ENCODE measurements at places on chromosomes 2 and 18.

- no peak for DNase-seq
These were observed 43.6 kb downstream of the SANBR start for GRCh38 chr2:61109291-61109690.

DNA sequence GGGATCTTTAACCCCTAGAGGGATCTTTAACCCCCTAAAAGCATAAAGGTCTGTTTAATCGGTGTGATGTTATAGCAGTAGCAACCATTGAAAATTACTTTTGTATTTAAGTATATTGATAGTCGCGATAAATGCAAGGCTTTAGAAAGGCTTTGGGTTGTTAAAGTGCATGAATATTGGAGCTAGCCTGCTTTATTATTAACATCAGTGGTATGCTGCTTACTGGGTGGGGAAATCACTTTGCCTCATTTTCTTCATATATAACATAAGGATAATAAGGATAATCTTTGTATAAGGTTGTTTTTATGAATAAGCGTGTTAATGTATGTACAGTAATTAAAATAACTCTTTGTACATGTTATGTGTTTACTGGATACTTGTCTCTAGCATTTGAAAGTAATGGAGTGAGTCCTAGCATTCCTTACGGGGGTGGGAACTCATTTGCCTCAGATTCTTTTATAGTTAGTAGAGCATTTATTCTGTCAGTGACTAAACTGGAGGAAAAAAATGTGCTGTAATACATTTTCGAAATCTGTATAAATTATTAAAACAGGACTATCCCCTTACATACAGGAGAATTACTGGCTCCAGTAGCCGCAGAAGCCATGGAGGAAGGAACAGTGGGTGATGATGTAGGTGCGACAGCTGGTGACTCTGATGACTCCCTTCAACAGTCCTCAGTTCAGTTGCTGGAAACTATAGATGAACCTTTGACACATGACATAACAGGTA is 122.2 kb downstream of the BIRC6 start:
- no peak for DNase-seq

DNA sequence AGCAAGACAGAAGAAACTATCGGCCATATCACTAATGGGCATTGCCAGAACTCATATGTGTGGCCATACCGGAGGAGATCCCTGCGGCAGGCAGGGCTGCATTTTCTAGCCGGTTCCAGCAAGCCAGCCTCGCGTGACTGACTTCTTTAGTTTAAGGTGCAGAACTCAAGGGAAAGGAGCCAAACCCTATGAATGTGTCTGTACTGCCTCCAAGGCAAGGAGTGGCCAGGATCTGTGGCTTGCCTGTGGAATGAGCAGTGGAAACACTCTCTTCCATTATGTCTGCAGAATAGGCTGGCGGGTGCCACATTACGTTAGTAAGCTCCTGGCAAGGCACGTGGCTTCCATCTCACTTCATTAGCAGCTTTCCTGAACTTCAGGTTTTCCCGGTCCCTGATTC is 137.6 kb downstream of the ATL2 start:
- no peak for DNase-seq

DNA sequence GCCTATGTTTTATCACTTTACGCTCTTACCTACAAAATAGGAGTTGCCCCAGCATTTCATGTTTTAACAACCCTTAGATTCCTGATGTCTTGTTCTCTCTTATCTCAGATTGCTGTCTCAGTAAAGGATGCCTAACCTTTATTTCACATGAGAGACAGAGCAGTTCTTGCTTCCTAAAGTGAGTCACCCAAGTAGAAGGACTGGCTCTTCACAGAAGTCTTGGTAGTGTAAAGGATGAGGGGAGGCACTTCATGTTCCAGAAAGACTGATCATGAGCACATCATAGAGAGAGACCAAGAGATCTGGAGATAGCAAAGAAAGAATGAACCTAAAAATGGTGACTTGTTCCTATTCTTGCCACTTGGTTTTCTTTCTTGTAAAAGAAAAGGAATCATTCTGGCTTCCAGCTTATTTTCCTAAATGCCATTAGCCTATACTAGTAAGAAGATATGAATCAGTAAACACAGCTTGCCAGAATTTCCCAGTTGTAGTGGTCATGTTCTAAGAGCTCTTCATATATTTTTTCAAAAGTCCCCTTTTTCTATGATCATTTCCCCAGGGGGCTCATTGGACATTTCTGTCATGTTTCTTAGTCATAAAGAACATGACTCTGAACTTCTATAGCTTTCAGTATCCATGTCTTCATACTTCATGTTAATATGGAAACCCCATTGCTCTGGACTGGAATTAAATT is 54.9 kb downstream of the MAPRE2 start:
- DNase-seq: no peak

GRCh38 chr2:234165421-234165820 is 114.9 kb downstream of the SPP2 start:
- DNase-seq: no peak

GRCh38 chr2:228866781-228867180 is 404.3 kb downstream of the PID1 start:
- DNase-seq: no peak

DNA sequence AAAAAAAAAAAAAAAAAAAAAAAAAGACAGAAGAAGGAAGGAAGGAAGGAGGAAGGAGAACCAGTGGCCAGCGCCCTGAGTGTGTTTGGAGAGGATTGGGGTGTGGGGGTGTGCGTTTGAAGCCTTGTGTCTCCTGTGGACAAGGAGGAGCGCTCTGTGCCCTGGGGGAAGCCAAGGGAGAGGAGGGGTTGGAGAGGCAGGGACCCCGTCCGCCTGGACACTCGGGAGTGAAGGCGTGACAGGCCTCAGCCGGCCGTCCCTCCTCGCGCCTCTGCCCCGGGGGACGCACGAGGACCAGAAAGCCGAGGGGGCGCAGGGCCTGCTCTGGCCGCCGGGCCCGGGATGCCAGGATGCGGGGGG is 44.9 kb downstream of the SERTAD2 start:
- DNase-seq: no peak

DNA sequence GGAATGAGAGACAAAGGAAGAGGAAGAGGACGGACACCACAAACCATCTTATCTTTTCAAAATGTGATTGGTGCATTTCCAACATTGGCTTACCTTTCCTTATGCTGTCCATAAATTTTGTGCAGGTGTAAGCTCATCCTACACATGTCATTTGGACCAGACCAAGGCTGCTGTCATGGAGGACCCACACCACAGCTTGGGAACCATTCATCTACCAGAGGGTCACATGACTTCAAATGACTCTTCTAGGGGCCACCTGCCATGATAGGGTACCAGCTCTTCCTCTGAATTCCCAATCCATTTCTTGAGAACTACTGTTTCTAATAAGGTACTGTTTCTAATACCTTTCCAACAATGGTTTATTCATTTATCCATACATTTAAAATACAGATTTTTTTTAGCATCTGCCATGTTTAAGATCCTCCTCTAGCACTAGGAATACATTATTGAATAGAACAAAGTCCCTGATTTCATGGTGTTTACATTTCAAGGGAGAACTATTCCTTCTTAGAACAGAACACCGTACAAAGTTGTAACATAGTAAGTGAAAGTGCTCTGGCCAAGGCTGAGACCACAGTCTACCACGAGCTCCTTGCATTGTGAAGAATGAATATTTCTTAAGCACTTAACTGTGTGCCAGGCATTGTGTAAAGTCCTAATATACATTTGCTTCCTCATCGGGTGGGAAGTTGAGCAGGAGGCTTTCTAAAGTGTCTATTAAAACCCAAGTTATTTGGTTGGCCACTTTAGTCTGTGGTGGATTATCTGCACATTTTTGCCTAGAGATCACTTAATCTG is 246.1 kb upstream of the FN1 start:
- DNase-seq: no peak

- DNase-seq: no peak
These were observed 49.8 kb upstream of the TNP1 start for GRCh38 chr2:216909541-216910210.

DNA sequence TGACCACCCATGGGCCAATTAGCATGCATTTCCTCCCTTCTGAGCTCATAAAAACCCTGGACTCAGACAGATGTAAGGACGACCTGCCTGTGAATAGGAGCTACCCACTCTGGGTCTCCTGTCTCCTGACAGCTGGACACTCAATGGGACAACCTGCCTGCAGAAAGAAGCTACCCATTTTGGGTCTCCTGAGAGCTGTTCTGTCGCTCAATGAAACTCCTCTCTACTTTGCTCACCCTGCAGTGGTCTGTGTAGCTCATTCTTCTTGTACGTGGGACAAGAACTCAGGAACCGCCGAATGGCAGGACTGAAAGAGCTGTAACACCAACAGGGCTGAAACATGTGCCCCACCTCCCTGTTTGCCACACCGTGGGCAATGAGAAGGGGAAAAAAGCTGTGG is 60.3 kb upstream of the DYNC1I2 start:
- DNase-seq: no peak

- DNase-seq: no peak
These were observed 176.9 kb upstream of the NABP1 start for GRCh38 chr2:191500884-191501560.

DNA sequence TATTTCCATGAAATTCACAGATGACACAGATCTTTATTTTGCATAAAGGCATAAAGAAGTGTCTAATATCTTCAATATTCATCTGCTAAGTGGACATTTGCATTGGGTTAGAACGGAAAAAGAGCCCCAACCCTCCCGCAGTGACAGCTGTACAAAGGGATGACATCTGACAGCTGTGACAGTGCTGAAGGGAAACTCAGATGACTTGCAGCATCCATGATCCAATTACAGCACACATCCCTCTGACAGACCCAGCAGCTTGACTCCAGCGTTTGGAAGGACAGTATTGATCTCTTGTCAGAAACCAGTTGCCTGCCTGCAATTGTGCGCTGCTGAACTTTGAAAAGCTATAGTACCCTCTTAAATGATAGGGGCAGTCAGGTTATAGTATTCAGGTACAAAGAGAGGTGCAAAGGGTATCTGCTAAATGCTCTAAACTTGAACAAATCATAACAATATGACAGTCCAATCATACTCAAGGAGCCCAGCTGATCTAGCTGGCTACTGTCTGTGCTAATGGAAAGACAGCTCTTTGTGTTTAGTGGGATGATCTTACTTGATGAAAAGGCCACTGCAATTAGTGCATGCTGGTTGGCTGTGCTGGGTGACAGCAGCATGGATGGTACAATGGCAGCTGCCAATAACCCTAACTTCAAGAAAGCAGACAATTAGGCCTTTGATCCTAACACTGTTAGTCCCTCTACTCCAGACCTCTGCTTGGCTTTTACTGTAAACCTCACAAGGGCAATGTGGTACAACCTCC is 599.2 kb downstream of the NR4A2 start:
- DNase-seq: no peak

DNA sequence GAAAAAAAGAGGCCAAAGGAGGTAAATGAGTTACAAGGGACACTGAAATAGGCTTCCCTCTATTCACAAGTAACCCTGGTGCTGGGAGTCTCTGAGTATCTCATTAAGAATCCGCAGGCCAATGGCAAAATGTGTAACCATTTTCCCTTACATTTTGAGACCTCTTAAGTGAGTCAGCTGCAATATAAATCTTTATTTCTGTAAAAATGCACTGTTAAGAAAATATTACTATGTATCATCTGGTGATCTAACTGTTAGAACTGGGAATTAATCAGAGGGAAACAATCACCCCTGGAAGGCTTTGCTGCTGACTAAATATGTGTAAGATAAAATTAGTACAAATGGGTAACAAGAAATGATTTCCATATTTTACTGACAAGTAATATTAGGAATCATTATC is 483.1 kb upstream of the CHST9 start:
- no peak for DNase-seq

DNA sequence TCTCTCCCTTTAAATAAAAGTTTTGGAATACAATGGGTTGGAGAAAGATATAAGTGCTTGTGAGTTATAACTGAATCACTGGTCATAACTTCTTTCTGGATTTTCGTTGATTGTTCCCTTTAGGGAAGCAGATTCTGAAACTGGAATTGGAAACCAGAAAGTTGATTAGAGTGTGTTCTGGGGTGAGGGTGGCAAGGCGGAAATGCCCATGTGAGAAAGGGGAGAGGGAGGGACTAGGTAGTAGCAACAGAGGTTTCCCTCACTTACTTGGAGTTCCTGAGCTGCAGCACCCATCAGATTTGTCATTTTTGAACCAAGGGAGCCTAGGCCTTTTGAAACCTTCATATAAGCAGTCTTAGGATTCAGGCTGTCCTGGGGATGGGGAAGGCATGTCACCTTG is 453.4 kb downstream of the KCNJ3 start:
- no peak for DNase-seq

- DNase-seq: no peak
These were observed 50.3 kb downstream of the ITGB1BP1 start for GRCh38 chr2:9373047-9373446.

DNA sequence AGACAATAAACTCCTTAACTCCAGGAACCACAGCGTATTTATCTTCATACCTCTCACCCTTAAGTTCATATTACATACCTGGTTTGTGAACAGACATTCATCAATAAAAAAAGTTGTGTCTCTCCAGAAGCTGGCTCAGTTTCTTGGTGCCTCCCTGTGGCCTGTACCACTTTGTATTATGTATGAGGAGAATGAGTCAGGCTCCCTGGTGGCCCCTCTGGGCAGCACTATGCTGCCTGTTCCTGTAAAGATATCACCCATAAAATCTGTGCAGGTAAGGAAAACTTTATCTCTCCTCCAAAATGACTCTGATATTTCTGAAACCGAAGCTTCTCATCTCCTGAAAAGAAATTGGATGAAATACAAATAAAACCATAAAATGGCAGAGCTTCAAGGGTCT is 198.4 kb upstream of the NT5C1B start:
- no peak for DNase-seq

GRCh38 chr2:102025016-102025501 is 33.3 kb downstream of the IL1R2 start:
- DNase-seq: no peak

DNA sequence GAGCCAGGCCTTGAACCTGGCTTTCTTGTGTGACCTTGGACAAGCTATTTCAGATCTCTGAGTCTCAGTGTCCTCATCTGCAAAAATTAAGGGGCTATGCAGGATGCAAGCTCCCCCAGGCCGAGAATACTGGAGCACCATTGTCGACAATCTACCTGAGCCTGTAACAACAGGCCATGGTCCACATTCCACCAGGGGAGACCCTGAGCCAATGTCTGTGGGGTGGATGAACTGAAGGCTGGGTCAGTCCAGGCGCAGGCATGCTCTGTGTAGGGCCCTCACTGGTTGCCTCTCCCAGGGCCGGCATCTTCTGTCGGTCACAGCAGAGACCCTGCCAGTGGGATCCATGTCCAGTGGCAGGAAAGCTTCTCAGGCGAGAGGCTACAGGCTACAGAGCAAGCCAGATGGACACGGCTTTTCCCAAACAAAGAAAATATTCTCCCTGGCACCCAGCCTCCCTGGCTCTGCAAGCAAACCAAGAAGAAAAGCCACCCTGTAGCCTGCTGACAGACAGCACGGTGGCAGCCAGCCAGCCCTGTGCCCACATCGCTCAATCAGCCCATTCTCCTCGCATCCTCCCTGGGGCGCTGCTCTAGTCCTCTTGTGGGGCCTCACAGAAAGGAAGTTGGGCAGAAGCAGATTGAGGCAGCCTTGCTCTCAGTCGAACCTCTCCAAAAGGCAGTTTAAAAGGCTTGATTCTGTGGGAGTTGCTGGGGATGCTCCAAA is 48.7 kb upstream of the FZD7 start:
- DNase-seq: peak; percentile 71

- peak; percentile 16 for DNase-seq
These were observed 42.1 kb upstream of the GALR1 start for GRCh38 chr18:77207540-77207939.

GRCh38 chr2:53646788-53647187 is 120.8 kb upstream of the CHAC2 start:
- no peak for DNase-seq

- no peak for DNase-seq
These were observed 561.1 kb downstream of the CNTNAP5 start for GRCh38 chr2:124586210-124586609.

All from GDM1 (cell line).